CD4-positive, alpha-beta T cell treated with Interferon gamma for 1 hour (primary cell): ENCODE measurements at places on chromosomes 3 and 15.
A peak's percentile ranks its signal among the peaks of the same experiment; 100 is the strongest.

DNA sequence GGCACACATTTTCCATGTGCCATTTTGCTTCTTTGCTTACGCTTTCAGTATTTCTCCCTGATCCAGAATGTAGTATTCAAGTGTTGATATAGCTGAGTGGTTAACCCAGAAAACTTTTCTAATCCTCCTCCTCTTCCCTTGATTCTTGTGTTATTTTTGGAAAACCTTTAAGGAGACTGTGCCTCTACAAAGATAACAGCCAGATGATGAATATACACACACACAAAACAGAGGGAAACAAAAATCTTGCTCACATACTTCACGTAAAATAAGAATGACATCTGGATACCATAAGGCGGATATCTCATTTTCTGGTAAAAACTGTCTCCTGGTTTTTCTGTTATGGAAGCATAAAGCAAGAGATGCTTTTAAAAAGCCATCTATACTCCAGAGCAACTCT lies 295.8 kb upstream of the THBS1 start:
- DNase-seq: no peak

DNA sequence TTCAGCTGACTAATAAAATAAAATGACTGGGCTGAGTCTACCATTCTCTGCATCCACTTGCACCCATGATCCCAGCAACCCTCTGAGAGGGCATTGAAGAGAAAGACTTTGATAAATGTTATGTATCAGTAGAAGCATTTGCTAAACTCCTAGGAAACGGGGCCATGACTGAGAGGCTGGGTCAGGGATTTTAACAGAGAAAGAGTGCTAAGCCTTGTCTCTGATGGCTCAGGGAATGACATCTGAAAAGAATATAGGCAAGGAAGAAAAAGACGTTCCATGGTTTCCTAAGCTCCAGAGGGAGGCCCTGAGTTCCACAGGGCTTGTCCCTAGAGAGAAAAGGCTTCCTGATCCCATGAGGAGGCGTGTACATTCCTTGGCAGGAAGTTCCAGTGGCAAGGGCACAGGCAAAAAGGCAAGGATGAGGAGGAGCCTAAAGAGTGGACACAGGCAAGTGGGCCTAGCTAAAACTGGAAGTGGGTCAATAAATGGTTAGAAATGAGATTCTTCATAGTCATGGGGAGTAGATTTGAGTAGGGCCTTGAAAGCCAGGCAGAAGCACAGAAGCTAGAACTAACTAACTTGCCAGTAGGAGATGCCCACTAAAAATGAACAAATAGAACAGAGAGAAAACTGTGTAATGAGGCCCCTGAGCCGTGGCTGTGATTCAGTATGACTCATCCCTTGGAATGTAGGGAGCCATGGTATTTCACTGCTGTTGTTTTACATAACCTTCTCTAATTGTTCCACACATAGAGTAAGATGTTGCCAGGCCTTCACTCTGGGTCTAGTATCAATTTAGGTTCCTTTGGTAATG lies 44.9 kb upstream of the MANF start:
- no peak for DNase-seq

DNA sequence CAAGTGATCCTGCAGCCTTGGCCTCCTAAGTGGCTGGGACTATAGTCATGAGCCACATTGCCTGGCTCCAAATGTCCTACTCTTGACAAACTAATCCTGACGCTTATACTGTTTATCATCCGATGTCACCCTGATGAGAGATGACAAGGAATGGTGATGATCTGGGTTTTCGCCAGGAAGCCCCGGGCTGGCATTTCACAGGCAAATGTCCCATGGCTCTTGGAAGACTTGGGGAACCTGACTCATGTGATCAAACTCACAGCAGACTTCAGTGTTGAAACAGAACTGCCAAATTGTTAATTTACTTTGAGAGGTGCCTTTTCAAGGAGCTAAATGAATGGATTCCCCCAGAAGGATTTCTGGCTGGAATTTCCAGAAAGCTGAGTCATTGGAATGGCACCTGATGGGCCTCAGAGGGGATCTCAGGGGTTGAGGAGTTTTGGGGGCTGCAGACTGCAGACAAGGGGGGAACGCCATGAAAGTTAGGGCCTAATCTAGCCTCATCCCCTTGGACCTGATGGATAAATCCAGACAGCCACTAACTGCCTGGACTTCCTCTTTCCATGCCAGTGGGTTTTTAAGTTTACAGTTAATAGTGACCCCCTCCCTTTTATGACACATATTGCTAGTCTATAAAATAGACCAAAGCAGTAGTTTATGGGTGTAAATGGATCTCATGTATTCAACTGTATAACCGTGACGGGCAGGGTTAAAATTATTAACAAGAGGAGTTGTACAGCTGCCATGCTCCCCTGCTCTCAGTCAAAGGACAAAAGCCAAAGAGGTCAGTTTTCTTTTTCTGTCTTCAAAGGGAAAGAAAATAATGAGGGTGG lies 146.6 kb downstream of the CHSY1 start:
- DNase-seq: no peak

DNA sequence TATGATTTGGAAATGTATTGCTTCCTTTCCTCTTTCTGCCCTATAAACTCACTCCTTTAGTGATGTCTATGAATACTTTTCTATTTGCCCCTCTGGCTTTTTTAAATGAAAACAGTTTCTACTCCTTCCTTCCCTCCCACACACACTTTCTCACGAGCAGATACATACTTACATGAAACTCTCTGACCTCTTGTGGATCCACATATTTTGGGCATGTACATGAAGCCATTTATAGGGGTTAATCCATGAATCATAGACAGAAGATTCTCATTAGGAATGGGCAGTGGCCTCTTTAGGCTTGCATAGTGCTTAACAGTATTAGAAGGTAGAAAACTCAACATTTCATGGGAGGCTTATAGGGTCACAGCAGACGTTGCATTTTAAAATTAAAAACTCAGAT lies 24.8 kb downstream of the ANAPC13 start:
- DNase-seq: no peak

- no peak for DNase-seq
Measured at GRCh38 chr3:123587401-123587800, 2.5 kb upstream of the HACD2 start.

- peak; percentile 20 for DNase-seq
Measured at GRCh38 chr3:194046995-194047645, 88.8 kb upstream of the HES1 start.

- DNase-seq: no peak
Measured at GRCh38 chr3:16377847-16378302, 112.9 kb downstream of the OXNAD1 start.

DNA sequence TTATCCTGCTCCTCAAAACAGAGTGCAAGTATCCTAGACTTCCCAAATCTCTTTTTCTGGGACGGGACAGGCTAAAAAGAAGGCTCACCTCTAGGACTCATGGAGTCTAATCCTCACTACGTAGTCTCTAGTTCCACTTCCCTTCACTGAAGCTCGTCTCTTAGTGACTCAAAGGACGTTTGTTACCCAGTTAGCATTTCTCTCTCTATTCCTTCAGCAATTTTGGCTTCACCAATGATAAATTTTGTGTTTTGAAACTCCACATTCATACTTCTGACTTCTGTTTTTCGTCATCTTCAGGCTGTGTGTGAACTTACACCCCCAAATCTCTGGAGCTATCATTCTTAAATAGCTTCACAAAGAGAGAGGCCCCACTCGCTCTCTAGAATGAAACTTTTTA lies 627.1 kb downstream of the NAALADL2 start:
- DNase-seq: no peak

DNA sequence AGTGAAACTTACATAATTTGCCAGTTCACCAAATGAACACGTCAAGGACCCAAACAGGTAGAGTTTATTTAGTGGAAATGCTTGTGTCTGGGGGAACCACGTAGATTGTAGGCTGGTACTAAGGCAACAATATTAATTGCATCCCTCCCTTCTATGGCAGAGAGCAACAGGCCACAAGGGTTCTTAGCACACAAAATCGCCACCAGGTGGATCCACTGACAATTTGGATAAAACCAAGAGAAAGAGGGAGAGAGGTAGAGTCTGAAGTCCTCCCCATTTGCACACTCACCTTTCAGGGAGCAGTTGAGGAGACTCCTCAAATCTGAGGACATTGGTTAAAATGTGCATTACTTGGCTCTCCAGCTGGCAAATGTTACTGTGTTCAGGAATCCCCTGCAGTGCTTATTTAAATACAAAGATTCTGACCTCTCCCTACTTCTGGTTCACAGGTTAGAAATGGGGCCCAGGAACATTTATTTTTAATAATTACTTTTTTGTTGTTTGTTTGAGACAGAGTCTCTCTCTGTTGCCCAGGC lies 181.0 kb upstream of the FEZF2 start:
- no peak for DNase-seq

- DNase-seq: no peak
Measured at GRCh38 chr3:29585368-29585767, 304.5 kb downstream of the RBMS3 start.

- DNase-seq: no peak
Measured at GRCh38 chr15:25965326-25965725, 102.2 kb upstream of the ATP10A start.

- DNase-seq: no peak
Measured at GRCh38 chr3:47669026-47669749, 90.5 kb upstream of the CSPG5 start.

DNA sequence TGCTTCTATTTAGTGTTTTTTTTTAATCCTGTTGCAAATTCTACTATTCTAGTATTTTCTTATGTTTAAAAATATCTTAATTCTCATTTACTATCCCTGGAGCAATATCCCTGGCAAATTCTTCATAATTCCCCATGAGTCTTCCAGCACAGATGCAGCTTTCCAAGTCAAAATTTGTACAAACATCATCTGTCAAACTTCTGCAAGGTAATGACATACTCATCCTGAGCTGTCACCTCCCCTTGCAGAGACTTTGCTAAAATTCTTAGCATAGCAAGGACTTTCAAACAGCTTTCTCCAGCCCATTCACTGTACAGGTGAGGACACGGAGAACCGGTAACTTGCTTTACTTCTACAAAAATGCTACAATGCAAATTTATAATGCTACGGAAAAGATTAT lies 28.6 kb upstream of the VGLL4 start:
- no peak for DNase-seq

DNA sequence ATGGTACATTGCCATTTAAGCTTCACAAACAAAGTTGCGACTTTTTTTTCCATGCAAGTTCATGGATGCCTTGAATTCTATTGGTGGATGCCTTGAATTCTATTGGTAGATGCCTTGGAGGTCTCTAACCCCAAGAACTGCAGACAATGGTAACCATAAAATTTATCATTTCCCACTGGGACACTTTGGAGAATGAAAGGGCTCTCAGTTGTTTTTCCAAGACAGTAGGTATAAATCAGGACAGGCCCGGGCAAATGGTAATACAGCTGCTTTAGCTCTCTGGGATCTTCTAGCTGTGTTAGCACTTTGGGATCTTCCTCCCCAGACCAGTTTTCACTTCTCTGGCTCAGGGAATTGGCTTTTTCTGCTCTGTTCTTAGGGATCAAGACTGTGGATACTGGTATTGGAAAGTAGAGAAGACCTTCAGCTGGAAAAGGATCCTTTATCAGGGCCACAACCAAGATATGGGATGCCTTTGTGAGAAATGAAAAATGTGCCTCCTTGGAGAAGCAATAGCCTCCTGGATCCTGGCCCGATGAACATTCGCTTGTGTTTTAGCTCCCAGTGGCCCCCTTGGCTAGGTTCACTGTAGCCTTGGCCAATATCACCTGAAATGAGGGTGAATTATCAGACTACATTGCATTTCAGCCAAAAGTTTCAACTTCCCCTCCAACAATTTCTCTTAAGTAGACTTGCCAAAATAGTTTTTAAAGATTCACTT lies 8.3 kb downstream of the LRRC3B start:
- no peak for DNase-seq

DNA sequence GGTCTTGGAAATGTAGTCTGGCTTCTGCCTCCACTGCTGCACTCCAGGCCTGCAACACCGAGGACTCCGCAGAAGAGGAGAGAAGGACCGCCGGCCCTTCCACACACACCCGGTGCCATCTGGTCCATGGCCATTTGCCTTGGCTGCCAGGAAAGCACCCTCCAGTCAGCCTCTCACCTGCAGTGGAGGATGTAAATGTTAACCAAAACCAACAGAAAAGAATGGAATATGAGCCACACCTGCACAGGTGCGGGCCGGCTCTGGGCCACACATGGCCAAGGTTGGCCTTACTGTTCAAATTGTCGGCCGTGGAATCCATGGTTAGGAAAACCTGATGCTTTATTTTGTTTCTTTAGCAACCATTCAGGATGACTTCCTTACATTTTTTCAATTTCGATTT lies 178.3 kb upstream of the C2CD4B start:
- DNase-seq: no peak

GRCh38 chr3:98980915-98981596 lies 79.6 kb upstream of the DCBLD2 start:
- DNase-seq: no peak

- DNase-seq: no peak
Measured at GRCh38 chr15:90126596-90127435, 24.5 kb upstream of the IDH2 start.

DNA sequence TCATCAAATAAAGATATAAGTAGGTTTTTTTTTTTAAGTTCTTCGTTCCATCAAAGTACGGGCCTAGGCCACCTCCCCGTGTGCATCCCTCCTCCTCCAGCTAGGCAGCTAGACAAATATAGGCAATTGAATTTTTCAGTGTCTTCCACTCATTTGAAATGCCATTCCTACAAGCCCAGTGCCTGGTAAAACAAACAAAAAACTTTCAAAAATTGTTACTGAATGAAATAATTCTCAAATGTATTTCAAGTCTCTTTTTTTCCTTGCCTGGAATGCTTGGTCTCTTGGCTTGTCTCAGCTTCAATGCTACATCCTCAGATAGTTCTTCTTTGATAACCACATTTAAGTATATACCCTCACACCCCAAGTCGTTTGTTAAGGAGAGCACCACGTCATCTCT lies 3.8 kb downstream of the EIF2AK4 start:
- DNase-seq: no peak

- DNase-seq: no peak
Measured at GRCh38 chr3:42706721-42707619, 4.4 kb upstream of the HHATL start.

GRCh38 chr3:70728311-70728710 lies 415.9 kb upstream of the MDFIC2 start:
- DNase-seq: no peak

GRCh38 chr3:186609247-186609868 lies 3.5 kb upstream of the AHSG start:
- no peak for DNase-seq
